ENCODE measurements at places on chromosomes 4 and X.

DNA sequence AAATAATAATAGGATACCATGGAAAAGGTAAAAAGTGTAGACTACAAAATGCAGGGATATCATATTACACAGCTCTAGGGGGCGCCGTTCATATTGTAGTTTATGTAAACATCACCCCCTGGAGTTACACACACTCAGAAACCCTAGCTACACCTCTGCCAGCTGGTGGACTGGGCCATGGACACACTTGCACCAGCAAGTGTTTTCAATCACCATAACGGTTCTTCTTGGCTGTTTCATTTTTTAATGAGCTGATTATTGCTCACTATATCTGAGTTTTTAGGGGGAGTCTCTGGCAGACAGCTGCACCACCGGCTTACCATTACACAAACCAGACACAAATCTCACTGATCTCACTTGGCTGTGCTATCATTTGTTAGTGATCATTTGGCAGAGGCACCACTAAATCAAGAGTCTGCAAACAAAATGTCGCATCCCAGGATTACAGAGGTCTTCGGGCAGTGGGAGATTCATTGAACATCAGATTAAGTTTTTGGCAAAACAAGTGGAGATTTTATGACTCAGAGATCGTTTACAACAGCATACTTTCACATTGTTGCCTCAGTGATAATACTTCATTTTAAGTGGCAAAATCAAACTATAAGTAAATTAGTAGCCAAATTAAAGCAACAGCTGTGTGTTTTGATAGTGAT is 185.7 kb downstream of the UNC5C start:
- DNase-seq: no peak

- no peak for DNase-seq
Observed at GRCh38 chrX:53831662-53832635, 145.4 kb upstream of the HUWE1 start.

DNA sequence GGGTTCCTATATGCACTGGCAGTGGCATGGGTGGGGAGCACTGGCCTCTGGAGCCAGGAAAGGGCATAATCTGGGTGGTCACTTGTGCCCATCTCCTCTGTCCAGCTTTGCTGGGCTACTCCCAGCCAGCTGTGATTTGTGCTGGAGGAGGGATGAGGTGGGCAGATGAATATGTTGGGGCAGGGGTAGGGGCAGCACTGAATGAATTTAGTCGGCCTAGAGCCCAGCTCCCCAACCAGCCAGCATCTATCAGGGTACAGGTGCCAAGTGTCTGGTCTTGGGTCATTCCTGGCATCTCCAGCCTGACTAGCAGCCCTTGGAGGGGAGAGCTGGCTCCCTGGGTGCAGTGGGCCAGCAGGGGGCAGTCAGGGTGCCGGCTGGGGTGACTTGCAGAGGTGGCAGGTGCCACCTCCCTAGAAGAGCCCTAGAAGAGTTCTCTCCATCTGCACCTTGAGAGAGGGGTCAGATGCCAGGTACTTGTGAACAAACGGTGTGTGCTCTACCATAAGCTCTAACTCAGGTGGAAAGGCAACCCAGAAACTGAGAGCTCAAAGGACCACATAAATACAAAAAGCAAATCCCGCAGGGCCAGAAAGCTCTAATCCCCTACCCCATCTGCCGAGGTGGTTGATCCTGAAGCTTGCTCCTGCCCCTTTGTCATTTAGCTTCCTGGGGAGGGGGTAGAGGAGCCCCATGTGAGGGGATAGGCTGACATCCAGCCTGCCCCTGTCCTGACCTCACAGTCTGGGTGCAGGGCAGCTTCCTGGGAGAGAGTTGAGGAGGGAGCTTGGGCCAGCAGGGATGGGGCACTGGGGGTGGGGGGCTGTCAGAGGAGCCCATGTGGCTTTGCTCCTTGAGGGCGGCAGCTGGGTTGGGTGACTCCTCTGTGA is 2.2 kb downstream of the SORCS2 start:
- peak; percentile 60 for DNase-seq

DNA sequence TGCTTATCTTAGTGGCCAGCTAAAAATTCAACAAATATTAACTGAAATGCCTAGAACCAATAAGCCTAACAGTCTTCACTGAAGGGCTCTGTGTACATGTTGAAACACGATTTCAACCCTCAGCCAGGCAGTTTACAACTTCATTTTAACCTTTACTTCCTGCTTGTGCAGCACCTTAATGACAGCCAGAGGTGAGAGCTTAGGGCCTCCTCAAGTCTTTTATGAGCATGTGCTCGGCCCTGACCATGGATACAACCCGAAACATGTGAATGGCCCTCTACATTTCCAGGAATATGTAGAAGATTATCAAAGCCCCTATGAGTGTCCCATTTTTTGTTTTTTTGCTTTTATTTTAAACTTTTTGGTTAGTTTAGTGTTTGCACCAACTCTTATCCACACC is 88.3 kb downstream of the MSN start:
- no peak for DNase-seq

DNA sequence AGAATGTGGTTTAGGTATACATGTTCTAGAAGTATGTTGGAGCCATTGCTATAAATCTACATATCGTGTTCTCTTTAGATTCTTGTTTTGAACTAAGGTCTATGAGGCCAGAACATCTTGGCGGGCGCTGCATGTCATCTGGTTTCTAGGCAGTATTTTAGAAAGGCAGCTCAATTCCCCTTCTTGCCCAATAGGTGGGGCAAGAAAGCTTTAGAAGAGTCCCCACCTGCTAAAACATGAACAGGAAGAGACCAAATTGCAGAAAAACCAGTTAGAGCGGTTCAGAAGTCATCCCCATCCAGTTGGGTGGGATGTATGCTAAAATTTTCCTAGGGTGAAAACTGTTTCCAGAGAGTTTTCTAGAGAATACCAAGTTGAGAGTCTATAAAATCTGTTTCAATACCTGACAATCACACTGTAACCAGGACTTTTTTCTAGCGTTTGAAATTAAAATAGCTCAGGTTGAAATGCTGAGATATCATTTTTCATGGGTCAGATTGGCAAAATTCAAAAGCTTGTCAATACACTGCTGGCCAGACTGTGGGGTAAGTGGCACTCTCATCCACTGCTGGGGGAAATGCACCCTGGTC is 17.5 kb upstream of the SH3KBP1 start:
- DNase-seq: no peak

DNA sequence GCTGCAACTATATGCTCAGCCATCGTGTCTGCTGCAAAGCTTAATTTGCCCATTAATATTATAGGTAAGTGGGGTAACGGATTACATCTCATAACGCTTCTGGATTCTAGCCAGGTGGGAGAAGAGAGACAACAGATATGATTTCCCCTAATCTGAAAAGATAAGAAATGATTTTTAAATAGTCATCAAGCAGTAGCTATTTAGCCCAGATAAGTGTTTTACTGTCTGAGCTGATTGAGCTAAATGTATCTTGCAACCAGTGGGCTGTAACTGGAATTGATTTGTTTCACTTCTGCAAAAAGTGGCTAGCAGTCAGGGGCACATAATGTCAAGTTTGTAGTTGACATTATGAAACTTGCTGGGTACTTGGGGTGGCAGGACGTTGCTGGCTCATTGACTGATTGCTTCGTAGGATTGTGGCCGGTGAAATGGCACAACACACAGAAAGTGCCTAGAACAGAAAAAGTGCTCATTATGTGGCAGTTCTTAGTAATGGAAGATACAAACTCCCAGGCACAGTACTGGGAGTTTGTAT is 18.5 kb downstream of the LAP3 start:
- no peak for DNase-seq

- peak; percentile 92 for DNase-seq
Observed at GRCh38 chrX:41334363-41335197, 618 bp downstream of the DDX3X start.

GRCh38 chr4:153113061-153113837 is 91.0 kb upstream of the TRIM2 start:
- DNase-seq: no peak

DNA sequence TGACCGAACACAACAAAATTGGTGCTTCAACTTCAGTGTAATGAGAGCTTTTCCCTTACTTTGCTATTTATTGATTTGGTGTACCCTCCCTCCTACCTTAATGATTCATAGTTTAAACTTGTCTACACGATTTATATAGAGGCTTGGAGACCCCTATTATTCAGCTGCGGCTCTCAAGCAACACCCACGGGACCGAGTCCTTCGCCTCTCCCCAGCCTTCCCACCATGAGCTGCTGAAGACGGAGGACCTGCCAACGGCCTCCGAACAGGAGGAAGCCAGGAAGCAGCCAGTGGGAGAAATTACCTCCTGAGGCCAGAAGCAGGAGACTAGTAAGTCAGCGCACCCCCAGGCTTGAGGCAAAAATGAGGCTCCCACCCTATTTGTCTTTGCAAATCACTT is 78.7 kb downstream of the DCTD start:
- DNase-seq: no peak

DNA sequence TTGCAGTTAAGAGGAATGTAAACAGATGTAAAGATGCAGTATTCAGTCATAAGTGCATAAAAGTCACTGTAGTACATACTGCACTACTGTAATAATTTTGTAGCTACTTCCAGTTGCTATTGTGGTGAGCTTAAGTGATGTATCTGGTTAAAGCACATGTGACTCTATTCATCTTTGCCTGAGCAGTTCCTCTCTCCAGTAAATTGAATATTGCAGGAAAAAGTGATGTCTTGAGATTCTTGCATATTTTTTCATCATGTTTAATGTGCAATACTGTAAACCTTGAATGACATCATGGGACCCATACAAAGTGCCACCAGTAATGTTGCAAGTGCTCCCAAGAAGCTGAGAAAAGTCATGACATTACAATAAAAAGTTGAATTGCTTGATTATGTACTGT is 9.6 kb downstream of the UBA6 start:
- no peak for DNase-seq

GRCh38 chr4:15719506-15719905 is 16.6 kb downstream of the BST1 start:
- no peak for DNase-seq

- DNase-seq: no peak
Observed at GRCh38 chr4:104631000-104631399, 136.3 kb upstream of the CXXC4 start.

DNA sequence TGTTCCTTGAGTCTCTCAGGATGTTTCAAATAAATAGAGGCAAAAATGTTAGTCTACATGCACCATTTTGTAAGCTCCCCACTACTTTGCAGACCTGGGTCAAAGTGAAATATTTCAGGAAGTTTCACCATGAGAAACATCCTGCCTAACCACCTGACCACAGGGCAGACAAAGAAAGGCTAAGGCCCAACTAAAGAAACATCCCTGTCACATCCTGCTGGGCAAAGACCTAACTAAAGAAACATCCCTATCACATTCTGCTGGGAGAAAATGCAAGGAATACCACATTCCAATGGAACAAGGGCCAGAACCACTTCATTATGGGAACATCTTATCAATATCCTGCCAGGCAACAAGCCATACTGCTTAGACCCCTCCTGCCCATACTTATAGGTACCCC is 1303.4 kb downstream of the TECRL start:
- no peak for DNase-seq

GRCh38 chrX:50036426-50036825 is 114.0 kb downstream of the CLCN5 start:
- no peak for DNase-seq

GRCh38 chr4:20444599-20445337 is 193.1 kb downstream of the SLIT2 start:
- DNase-seq: no peak

DNA sequence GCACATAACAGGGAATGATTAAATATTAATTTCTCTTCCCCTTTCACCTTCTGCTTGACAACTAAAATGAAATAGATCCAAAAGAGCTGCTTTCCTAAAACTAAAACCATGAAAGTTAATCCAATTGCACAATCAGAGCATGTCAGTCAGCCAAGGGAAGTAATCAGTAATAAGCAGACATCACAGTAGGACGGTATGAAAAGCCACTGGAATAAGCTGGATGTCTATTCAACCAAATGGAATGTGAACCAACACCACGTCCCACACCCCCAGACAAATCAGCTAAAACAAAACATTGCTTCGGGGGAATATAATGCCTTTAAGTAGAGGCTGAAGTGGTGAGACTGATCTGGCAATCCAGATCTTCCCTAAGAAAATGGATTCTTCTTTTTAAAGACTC is 859.4 kb upstream of the FTHL17 start:
- no peak for DNase-seq

DNA sequence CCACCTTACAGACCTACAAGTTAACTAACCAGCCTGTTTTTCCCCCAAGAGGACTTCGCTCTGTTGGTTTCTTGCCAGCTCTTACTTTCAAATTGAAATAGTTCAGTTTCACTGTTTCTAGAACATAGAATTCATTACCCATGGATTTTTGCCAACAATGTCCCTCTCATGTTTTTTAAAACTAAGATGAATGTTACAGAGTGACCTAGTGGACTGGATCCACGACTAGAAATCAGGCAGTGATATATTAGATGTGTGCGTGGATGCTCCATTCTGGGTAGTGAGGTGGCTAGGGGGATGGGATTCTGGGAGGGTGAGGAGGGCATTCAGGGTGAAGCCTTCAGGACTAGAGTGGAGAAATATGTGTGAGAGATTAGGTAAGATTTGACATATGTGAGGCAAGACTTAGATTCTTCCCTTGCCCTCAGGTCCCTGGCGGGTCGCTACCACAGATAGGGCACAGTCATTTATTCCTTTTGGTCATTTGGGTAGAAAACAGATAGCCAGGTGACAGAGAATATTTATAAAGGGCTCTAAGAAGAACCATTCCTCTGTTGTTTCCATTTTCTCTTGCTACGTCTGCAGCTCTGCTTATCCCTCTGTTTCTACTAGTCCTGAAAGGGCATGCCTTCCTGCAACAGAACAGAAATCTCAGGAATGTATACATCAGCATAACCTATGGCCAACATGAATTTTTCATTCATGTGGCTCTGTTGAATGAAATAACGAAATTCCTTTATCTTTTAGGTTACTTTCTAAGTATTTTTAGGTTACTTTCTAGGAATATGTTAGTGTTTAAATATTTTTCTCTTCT is 15.4 kb upstream of the JADE1 start:
- no peak for DNase-seq

DNA sequence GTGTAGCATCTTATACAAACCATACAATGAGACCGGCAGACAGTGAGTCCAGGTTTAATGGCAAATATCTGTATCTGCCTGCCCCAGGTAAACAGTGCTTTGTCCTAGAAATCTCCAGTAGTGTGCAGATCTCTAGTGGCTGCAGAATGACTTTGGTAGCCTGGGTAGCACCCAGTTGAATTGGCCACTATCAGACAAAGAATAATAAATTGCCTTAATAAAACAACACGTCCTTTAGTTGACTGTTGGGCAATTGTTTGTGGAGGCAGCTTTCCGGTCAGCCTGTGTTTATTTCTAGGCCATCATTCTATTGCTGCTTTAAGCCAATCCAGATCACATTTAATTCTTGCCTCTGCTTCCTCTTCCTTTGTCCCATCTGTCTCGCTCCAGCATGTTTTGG is 52.5 kb downstream of the SNX25 start:
- no peak for DNase-seq

GRCh38 chr4:34878961-34879360 is 1365.4 kb downstream of the ARAP2 start:
- DNase-seq: no peak
